Activated T-cell treated with anti-CD3 and anti-CD28 coated beads, Interleukin-2, amount 50 U/mL, for 24 hours (primary cell): ENCODE measurements at places on chromosomes 12 and 14.

DNA sequence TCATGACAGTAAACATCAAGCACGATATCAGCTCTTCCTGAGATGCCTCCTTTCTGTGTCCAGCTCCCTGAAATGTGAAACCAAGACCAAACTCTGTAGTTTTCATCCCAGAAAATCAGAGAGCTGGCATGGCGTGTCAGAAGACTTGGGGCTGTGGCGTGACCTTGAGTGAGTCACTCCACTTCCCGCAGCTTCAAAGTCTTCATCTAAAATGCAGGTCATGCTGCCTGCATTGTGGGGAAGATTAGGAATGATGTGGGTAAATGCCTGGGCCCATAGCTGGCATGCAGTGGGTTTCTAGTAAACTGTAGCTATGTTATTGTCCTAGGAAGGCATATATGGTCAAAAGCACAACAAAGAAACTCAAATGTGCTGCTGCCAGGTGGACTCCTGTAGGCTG, 28.8 kb downstream of the OAS2 start:
- no peak for DNase-seq

DNA sequence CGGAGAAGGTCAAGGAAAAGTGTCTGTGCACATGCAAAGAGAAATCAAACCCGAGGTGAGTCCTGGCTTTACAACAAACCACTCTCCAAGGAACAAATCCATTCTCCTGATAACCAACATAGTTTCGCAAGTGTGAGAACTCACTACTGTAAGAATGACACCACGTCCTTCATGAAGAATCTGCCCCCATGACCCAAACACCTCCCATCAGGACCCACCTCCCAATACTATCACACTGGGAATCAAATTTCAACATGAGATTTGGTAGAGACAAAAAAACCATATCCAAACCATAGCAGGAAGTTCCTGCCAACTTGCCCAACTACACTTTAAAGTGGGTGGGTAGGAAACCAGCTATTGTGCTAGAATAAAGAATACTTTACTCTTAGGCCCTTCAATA, 2.4 kb upstream of the ERC1 start:
- no peak for DNase-seq

DNA sequence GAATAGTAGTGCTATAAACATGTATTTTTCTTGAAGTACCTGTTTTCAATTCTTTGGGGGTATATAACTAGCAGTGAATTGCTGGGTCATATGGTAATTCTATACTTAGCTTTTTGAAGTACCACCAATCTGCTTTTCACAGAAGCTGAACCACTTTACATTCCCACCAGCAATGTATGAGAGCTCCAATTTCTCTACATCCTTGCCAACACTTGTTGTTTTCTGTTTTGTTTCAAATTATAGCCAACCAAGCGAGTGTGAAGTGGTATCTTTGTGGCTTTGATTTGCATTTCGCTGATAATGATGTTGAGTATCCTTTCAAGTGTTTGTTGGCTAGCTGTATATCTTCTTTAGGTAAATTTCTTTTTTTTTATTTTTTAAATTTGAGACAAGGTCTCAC, 95.7 kb downstream of the PAPLN start:
- DNase-seq, result no peak

GRCh38 chr14:20627346-20628027, 14.0 kb downstream of the OR6S1 start:
- no peak for DNase-seq
